ENCODE measurements at places on chromosomes 11 and 22. TPM values are rescaled to one million over a fixed set of nuclear protein-coding genes. Genes with fewer than 3 reads are reported as not detected.

DNA sequence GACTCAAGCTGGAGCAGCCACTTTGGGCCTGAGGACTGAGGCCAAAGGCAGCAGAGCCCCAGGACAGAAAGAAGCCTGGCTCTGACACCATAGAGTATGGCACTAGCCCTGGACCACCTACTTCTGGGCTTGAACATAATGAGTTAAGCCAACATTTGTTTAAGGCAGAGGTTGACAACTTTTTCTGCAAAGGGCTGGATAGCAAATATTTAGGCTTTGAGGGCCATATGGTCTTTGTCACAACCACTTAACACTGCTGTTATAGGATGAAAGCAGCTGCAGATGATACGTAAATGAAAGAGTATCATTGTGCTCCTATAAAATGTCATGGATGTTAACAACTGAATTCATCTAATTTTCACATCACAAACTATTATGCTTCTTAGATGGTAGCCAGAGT, 16.6 kb downstream of the OSBP start:
- H3K27ac ChIP-seq = no peak overlapping the region
- H3K4me3 ChIP-seq = no peak overlapping the region
- no peak for DNase-seq
- H3K36me3 ChIP-seq = peaks cover 61% of the 10 kb centered on the region
- no peaks in the 10 kb centered on the region for H3K27me3 ChIP-seq

DNA sequence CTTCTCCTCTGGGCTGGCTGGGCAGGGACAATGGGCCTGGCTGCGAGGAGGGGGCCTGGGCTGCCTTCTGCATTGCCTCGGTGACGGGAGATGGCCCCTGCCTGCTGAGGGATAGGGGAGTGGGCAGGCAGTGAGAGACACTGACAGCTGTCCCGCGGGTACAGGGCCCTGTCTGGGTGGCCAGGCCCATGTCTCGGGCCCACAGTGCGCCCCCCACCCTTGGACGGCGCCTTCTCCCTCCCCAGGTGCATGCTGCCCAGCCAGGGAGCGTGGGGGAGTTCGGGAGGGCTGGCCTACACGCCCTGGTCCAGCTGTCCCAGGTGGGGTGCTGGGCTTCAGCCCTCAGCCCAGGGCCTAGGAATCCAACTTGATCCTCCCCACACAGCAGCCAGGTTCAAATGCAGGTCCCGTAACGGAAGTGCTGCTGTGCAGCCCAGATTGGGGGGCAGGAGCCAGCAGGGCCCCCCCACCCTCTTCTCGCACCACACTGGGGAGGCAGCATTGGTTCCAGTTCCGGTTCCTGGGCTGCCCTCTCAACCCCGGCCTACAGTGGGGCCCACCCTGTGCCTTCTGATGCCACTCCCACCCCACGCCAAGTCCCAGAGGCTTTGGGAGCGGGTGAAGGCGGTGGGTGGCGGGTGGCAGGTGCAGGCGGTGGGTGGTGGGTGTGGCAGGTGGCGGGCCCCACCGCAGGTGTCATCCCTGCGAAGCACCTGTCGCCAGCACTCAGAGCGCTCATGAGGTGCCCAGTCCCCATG, 7.3 kb upstream of the TSSC4 start:
- no peaks in the 10 kb centered on the region for H3K27me3 ChIP-seq
- H3K4me1 ChIP-seq = peaks cover 68% of the 10 kb centered on the region
- H3K27ac ChIP-seq = peak overlapping the region; percentile 100
- no peak overlapping the region for H3K4me3 ChIP-seq
- no peak for DNase-seq
- H3K36me3 ChIP-seq = peaks cover 73% of the 10 kb centered on the region

DNA sequence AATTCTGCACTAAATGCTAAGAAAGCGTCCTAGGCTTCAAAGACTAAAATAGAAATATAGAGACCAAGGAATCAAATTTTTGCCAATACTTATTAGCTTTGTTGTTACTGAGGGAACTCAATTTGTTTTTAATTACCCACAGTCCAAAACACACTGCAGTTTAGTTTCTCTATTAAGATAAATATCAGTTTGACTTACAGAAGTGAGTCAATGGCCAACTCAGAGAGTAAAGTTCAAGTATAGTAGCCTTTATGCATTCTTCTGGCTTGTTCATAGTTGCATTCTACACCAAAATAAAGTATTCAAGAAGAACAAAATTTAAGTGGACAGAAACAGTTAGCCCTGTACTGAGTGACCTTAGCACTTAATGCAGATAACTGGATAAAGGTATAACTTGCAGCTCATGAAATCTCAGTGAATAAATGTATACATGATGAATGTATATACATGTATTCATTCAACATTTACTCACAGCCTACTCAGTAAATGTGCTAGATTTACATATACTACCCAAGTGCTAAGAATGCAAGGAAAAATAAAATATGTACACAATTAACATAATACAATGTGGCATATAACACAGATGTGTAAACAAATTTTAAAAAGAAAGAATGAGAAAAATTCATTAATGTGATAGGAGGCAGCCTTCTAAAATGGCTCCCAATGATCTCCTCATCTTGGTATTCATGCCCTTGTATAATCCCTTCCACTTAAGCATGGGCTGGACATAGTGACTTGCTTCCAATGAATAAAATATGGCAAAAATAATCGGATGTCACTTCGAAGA, 9.7 kb upstream of the RNF141 start:
- H3K4me3 ChIP-seq = no peak overlapping the region
- H3K36me3 ChIP-seq = no peaks in the 10 kb centered on the region
- no peak for DNase-seq
- H3K4me1 ChIP-seq = no peaks in the 10 kb centered on the region

DNA sequence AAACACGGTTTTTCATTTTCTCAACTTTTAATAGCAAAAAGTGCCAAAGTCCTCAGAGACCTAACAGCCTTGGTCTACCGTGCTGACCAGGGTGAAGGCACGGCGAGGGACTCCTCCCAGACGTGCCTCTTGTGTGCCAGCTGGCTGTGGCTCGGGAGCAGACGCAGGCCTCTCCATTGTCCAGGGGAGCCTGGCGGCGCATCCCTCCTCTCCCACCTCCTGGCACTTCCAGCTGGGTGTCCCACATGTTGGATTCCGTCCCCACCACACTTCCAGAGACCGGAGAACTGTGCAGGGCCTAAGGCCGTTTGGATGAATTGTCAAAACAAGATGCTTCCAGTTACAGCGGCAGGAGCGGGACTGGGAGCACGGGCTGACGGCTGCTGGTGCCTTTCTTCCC, 11.6 kb downstream of the CDPF1 start:
- H3K4me1 ChIP-seq = peaks cover 31% of the 10 kb centered on the region
- peak overlapping the region; percentile 63 for H3K27ac ChIP-seq
- peaks cover 48% of the 10 kb centered on the region for H3K36me3 ChIP-seq
- DNase-seq = no peak
- H3K27me3 ChIP-seq = no peaks in the 10 kb centered on the region
- no peak overlapping the region for H3K4me3 ChIP-seq

GRCh38 chr11:57646194-57646798, 3.4 kb downstream of the YPEL4 start:
- peaks cover 63% of the 10 kb centered on the region for H3K4me1 ChIP-seq
- no peak overlapping the region for H3K4me3 ChIP-seq
- H3K27ac ChIP-seq = peak overlapping the region; percentile 58

- no peak overlapping the region for H3K27ac ChIP-seq
- H3K4me3 ChIP-seq = no peak overlapping the region
- no peak for DNase-seq
- no peaks in the 10 kb centered on the region for H3K27me3 ChIP-seq
- H3K4me1 ChIP-seq = no peaks in the 10 kb centered on the region
Measured at GRCh38 chr11:76287227-76287626, 80.9 kb upstream of the WNT11 start.

DNA sequence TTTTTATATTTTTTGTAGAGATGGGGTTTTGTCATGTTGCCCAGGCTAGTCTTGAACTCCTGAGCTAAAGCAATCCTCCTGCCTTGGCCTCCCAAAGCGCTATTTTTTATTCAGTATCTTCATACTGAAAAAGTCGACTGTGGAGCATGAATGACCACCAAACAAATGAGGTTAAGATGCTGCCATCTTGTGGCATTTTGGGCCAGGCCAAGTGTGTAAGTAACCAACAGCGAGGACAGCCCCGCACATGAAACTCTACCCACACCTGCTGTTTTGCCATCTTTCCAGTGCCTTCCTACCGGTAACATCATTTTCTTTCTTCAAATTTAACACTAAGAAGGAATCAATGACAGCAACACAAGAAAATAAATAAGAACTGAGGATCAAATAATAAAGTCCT, 32.2 kb upstream of the AQP11 start:
- no peaks in the 10 kb centered on the region for H3K36me3 ChIP-seq
- no peaks in the 10 kb centered on the region for H3K27me3 ChIP-seq
- no peak overlapping the region for H3K27ac ChIP-seq
- no peak for DNase-seq

- no peaks in the 10 kb centered on the region for H3K4me1 ChIP-seq
- no peak for DNase-seq
- no peak overlapping the region for H3K4me3 ChIP-seq
Measured at GRCh38 chr11:103623933-103624332, 412.5 kb upstream of the DDI1 start.

DNA sequence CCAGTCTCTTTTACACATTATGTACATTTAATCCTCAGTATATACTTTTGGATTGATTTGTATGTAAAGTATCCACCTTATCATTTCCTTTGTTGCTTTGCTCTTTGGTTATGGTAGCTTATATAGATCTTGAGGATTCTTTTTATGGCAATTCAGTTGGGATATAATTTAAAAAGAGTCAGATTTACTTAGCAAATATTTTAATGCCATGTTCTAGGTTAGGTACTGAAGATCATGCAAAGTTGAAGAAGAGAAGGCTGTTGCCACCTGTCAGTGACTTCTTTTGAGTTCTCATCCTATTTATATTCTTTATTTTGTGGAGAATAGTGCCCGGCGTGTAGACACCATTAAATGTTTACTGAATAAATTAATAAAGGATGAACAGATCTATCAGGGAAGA, 279.7 kb downstream of the TMEM135 start:
- no peak for DNase-seq
- no peaks in the 10 kb centered on the region for H3K4me1 ChIP-seq
- H3K4me3 ChIP-seq = no peak overlapping the region
- H3K27me3 ChIP-seq = no peaks in the 10 kb centered on the region
- H3K27ac ChIP-seq = no peak overlapping the region
- H3K36me3 ChIP-seq = peaks cover 17% of the 10 kb centered on the region

DNA sequence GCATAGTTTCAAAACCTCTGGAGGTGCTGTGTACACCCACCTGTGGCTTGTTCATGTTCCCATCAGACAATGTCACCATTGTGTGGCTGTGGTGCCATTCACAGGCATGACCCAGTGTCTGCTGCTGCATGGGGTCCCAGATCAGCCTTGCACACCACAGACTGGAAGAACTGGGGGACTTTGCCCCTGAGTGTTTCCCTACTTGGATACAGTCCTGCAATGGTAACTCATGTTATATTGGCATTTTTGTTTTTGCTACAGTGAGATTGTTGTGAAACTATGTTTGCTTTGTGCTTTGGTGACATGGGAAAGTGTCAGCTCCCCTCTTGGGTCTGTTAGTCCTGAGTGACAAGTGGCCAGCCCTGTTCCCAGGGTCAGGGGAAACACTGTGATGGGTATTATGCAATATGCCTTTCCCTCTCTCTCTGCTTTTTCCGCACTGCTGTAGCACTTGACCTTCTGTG, 108.8 kb downstream of the NAV2 start:
- H3K27me3 ChIP-seq = no peaks in the 10 kb centered on the region
- DNase-seq = no peak

DNA sequence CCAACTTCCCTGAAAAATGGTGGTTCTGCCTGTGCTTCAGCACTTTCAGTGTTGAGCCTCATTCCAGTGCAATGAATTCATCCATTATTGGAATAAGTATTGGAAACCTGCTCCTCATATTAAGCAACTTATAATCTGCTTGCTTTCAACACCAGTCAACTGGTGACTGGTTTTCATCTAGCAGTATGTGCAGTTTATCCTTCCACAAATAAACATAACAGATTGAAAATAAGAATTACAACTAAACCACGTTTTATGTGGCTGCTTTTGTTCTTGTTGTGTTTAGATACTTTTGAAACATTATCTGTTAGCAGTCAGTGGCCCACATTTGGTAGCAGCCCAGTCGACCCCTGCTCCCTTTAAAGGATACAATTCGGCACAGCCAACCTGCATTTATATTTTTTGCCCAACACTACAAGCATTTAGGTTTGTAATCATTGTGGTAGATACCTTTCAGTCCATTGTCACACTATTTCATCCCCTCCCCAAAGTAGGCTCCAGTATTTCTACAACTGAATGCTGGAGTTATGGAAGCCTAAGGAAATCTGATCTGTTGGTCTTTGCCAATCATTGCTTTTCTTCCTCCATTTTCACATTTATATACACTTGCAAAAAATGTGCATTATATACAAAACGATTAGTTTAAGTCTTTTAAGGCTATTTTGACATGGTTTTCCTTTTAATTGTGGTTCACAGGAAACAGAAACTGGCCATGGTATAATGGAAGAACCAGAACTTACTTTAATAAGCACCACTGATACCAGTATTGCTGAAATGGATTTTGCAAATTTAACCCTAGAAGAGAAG, 13.1 kb downstream of the TAF1D start:
- no peak for DNase-seq
- H3K27ac ChIP-seq = no peak overlapping the region
- no peaks in the 10 kb centered on the region for H3K4me1 ChIP-seq
- peaks cover 48% of the 10 kb centered on the region for H3K36me3 ChIP-seq
- H3K27me3 ChIP-seq = no peaks in the 10 kb centered on the region

DNA sequence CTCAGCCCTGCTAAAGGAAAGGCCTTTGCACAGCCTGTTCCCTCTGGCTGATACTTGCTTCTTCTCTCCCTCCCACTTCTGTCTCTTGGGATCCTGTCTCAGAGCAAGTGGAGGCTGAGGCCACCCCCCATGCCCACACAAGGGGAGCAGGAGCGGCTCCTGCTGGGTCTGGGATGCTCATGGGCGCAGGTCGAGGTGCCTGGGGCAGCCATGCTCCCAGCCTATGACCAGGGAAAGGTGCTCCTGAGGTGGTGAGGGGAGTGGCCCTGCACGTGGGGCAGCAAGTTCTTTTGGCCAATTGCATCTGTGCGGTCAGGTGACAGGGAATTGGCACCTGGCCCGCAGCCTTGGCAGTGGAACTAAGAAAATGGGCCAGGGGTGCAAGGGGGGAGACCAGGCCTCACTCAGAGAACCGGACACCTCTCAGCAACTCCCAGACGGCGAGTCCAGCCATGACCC, 1.5 kb downstream of the MAPK11 start:
- no peaks in the 10 kb centered on the region for H3K27me3 ChIP-seq
- peaks cover 61% of the 10 kb centered on the region for H3K4me1 ChIP-seq
- DNase-seq = no peak
- peak overlapping the region; percentile 85 for H3K27ac ChIP-seq
- H3K36me3 ChIP-seq = no peaks in the 10 kb centered on the region

DNA sequence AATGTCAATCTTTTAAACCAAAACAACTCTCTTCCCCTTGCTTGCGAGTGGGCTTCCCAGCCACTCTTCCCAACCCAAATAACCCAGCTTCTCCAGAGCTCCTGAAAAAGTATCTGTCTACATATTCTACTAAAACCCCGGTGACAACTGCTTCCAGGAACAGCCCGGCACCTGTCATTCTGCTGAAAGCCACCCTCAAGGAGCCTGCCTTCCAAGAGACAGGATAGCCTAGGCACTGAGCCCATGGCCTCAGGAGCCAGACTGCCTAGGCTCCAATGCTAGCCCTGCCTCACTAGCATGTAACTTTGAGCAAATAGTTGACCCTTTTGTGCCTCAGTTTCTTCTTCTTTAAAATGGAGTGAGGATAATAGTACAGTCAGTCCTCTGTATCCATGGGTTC, 459.8 kb downstream of the SOX6 start:
- H3K27me3 ChIP-seq = no peaks in the 10 kb centered on the region
- no peaks in the 10 kb centered on the region for H3K36me3 ChIP-seq
- H3K27ac ChIP-seq = no peak overlapping the region
- H3K4me1 ChIP-seq = peaks cover 7% of the 10 kb centered on the region

Gene TEX12
- total RNA-seq = 0.40 TPM

Gene NEAT1
- 78.7 TPM for total RNA-seq

Gene LMNTD2
- total RNA-seq = 3.1 TPM

Gene KBTBD3
- 8.3 TPM for total RNA-seq

Data from esophagus muscularis mucosa (tissue), 4 donors.